ENCODE measurements at places on chromosomes 5 and 9.

- no peak for DNase-seq
These were observed 1.2 kb upstream of the PHYHD1 start for GRCh38 chr9:128919402-128920089.

DNA sequence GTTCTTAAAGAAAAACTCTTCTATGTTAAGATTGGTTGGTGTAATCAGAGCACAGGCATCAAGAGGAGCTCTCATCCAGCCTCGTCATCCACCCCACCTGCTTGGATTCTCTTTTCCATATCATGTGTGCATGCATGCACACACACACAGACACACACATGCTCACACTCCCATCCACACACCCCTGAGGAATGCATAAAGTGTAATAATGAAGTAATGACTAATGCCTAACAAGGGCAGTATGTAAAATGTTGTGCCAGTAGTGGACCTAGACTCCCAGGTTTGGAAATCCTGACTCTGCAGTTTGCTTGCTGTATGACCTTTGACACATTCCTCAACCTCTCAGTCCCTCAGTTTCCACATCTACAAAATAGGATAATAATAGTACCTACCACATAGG is 280.0 kb upstream of the ANKRD55 start:
- DNase-seq: no peak

DNA sequence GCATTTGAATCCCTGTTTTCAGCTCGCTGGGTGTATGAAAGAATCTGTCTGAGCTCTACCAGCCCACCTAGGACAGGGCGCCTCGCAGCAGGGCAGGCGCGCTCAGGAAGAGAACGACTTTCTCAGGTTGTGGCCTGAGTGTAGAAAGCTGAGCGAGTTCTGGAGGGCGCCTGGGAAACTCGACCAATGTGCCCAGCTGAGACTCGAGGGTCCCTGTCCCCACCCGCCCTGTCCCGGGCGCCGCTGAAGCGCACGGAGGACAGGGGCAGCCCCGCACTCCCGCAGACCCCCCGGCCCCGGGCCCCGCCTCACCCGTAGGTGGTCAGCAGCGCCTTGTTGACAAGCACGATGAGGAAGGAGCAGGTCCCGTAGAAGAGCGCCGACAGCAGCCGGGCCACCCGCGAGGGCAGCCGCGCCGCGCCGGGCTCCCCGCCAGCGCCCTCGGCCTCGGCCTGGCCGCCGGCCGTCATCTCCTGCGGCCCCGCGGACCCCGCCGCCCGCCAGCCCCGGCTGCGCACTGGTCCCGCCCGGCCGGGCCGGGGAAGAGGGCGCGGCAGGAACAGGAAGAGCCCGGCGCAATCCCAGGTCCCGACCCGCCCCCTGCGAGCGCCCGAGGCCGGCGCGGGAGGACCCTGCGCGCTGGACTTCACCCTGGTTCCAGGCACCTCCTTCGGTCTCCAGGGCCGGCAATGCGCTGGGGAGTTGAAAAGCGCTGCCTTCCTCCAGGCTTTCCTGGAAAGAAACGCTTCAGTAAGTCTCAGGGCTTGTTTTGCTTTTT is at the start of gene SLC35D2:
Gene SLC35D2, minus strand, starts transcription at position 547 of the 778 bp plus-strand sequence. Its CDS starts 77 bp downstream, at position 470.
- peak; percentile 54 for DNase-seq

- DNase-seq: no peak
These were observed 48.6 kb upstream of the VDAC1 start for GRCh38 chr5:134053314-134053839.

- DNase-seq: no peak
These were observed 895 bp upstream of the MYOT start for GRCh38 chr5:137866541-137867388.

- no peak for DNase-seq
These were observed 895.9 kb downstream of the TLE4 start for GRCh38 chr9:80467632-80468031.

GRCh38 chr5:115243412-115243811 is 19.3 kb downstream of the PGGT1B start:
- DNase-seq: no peak

DNA sequence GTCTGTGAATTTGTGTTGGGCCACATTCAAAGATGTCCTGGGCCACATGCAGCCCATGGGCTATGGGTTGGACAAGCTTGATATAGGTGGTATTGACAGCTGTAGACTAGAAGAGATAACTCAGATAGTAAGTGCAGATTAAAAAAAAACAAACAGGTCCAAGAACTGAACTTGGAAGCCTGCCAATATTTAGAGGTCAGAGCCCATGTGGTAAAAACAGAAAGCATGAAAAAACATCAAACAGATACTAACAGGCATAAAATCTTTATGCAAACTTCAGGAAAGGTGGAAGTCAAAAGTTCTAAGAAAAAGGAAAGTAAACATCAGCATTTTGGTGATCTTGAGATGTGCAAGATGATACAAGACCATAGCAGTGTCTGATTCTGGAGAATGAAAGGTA is 155.1 kb upstream of the NR4A3 start:
- DNase-seq: no peak

- DNase-seq: no peak
These were observed 10.6 kb downstream of the HMCN2 start for GRCh38 chr9:130276121-130276520.

DNA sequence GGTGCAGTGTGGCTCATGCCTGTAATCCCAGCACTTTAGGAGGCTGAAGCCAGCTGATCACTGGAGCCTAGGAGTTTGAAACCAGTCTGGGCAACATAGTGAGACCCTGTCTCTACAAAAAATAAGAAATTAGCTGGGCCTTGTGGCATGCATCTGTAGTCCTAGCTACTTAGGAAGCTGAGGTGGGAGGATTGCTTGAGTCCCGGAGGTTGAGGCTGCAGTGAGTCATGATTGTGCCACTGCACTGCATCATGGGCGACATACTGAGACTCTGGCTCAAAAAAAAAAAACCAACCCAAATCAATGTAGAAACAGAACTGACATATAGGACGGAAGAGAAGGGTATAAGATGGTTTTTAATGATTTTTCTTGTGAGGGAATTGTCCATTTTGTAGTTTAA is 27.7 kb downstream of the G3BP1 start:
- DNase-seq: no peak

DNA sequence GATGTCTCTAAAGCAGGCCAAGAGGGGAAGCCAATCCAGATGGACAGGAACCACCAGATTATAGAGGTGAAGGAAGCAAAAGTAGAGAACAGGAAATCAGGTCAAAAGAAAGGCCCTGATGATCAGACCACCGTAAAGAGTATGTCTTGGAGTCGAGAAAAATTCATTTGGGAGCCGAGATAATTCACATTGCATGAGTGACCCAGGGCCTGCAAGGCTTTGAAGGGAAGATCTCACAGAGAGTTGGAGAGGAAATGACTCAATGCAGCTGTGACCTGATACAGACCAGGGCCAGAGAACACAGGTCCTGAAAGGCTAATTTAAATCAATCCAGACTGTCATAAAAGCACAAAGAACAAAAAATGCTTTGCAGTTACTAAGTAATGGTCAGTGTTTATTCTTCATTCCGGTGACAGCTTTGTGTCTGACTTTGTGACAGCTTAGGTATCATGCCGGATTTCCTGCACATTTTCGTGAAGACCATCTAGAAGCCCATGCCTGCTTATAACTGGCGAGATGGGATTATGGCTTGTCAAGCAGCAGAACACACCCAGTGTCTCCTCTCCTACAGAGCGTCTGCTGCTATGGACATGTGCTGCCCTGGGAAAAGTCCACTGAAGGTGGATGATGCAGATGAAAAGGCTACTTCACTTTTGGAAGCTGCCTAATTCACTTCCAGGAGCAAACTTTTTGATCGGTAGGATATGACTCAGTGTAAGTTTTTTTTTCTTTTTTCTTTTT is 5.8 kb upstream of the ACTBL2 start:
- no peak for DNase-seq

- no peak for DNase-seq
These were observed 74.6 kb downstream of the LRRC70 start for GRCh38 chr5:62653001-62653863.

- no peak for DNase-seq
These were observed 64.0 kb upstream of the CCL21 start for GRCh38 chr9:34773955-34774354.

DNA sequence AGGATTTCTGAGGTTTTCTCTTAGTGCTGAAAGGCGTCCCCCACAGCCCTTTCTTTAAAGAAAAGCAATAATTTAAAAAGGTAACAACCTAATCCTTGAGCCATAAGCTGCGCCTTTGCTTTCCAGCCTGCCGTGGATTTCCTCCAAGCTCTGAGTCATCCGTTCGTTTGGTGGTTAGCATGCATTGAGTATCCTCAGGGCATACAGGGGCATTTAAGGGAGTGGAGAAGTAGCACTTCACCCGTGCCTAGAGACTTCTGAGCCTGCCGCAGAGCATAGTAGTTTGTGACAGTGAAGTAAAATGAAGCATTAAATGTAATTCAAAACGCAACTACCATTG is 892 bp upstream of the TNC start:
- DNase-seq: no peak

DNA sequence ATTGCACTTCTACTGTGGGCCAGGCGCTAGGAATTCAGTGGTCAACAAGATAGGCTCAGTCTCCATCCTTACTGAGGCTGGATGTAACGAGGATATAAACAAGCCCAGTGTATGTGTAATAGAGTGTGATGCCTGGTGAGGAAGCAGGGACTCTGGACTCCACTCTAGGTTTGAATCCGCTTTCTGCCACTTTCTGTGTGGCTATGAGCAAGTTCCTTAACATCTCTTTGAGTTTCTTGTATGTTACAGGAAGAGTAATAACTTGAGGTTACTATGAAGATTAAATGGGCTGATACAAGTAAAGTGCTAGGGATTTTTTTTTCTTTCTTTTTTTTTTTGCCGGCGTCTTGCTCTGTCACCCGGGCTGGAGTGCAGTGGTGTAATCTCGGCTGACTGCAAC is 12.4 kb downstream of the DOCK2 start:
- DNase-seq: no peak

DNA sequence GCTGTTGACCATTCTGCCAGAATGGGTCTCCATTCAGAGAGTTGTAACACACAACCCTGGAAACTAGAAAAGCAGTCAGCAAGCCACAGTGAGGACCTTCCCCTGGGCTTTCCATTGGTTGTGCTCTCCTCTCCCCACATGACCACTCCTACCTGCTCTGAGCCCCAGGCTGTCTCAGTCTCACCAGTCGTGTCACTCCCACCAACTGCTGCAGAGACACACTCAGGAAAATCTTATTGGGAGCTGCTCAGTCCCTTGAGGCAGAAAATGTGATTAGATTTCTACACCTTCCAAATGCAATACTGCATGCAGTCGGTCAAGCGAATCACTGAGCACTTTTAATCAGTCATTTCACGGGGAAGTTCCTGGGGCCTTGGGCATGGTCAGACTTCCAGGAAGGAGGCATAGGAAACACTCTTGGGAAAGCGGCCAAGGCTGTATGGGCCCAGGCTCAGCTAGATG is 284.2 kb upstream of the NMUR2 start:
- DNase-seq: no peak

- no peak for DNase-seq
These were observed 8.9 kb downstream of the PRRT1B start for GRCh38 chr9:131554087-131554842.
